ENCODE measurements at places on chromosomes 6 and 20.

DNA sequence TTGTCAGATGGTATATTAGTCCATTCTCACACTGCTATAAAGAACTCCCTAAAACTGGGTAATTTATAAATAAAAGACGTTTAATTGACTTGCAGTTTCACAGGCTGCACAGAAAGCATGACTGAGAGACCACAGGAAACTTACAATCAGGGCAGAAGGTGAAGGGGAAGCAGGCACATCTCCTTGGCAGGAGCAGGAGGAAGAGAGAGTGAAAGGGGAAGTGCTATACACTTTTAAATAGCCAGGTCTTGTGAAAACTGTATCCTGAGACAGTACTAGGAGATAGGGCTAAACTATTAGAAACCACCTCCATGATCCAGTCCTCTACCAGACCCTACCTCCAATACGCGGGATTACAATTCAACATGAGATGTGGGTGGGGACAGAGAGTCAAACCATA lies 193.9 kb upstream of the KCNG1 start:
- no peak for DNase-seq

- no peak for DNase-seq
Observed at GRCh38 chr6:13274707-13275434, 53.5 kb downstream of the TBC1D7 start.

DNA sequence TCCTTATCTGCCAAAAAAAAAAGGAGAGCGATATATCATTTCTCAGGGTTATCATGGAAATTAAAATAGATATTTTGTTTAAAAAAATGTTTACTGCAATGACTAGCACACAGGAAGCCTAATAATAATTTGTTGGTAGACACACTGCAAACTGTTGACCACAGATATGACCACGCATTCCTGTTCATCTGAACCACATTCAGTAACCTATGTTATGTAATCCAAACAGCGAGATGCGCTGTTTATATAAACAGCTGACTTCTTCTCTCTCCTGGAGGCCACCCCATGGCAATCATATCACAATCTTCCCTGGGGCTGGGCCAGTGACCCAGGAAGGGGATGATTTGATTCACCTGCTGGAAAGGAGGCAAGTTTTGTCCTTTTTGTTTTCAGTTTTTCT lies 129.3 kb upstream of the UST start:
- DNase-seq, result no peak

DNA sequence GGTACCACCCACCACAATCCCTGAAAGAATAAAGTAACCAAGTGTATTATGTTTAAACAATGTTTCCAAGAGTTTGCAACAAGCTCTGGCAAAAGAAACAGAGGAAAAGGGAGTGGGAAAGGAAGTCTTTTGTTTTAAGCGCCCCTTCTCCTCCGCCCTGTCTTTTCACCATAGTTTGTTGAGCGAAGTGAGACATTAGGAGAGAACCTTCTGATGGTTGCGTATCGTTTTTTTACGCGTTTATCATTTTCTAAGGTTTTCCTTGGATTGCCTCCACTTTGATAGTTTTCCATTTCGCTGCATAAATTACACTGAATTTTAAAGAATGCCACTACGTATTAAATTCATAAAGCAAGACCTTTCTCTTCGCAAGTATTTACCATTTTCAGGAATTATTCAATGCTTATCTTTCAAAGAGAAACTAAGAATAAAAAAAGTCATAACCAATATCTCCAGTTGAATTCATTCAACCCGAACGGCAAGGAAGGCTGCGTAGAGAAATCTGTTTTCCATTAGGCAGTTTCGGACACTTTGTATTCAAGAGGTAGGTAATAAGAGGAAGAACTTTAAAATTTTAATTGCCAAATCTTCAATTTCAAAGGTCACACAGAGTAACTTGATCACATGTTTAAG lies 920 bp upstream of the EPHA7 start:
- peak; percentile 40 for DNase-seq

DNA sequence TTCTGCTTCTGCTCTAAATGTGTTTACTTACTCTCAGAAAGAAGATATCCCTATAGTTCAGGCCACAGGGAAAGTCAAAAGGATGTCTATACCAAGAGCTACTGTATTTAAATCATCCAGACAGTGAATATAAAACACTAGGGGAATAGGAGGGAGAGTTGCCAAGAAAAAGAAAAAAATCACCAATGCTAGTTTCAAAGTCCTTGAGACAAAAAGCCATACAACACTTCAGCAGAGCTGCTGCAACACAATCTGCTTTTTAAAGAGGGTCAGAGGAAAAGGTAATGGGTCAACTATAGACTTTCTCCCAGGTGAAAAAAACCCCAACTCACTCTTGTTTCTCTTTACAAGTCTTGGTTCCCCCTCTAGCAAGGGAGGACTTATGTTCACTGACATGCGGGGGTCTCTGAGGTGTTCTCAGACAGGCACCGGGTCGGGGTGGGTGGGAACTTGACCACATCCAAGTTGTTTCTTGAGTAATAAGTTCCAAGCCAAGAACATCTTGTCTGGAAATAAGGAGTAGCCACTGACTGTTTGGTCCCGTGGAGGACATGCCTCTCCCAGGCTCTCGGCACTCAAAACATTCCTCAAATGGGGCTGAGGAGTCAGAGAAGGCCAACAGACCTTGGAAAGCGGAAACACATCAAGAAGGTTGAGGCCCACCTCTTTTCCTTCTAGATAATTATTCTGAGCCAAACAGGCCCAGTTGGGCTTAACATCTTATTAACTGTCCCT lies 47.7 kb downstream of the GJA10 start:
- no peak for DNase-seq

DNA sequence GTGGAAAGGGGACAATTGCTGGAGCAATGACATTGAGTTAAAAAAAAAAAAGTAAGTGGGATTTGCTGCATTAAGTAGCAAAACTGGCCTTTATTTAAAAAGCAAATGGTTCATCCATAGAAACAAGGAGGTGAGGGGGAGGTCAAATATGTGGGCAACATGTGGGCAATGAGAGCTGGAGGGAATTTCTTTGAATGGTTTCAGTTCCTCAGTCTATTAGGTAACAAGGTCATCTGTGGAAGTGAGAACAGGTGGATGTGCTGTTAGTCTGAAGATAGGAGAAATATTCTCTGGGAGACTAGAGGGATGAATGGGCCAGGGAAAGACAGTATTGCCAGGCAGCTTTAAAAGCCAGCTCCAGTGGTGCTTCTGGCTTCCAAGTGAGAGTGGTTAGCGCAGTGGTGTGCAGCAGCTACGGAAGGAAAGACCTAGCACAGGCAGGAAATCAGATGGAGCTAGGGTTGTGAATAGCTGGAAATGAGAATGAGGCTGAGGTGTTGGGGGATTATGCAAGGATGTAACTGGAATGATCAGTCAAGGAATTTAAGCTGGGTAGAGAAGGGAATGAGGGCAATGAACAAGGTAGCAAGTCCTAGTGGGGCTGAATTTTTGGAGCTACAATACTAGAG lies 727.6 kb downstream of the PTPRT start:
- DNase-seq, result no peak

GRCh38 chr6:80006541-80006940 lies 2.1 kb downstream of the TTK start:
- DNase-seq, result no peak

DNA sequence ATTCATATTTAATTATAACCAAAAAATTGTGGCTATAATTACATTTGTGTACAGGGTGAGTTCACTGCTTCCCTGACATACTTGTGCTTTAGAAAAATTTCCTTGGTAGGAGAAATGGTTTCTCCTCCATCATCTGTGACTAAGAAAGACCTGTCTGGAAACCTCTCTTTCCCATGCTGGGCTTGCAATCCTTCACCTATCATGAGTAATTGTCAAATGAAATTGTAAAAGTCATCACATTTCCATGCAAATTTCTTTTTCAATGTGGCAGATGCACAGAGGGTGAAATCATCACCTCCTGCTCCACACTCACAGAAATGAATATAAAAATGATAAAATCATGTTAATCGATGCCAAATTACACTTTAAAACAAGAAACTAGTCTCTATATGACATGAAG lies 1.5 kb upstream of the SIRPB1 start:
- no peak for DNase-seq

GRCh38 chr20:33362898-33363297 lies 38.4 kb downstream of the CDK5RAP1 start:
- no peak for DNase-seq

DNA sequence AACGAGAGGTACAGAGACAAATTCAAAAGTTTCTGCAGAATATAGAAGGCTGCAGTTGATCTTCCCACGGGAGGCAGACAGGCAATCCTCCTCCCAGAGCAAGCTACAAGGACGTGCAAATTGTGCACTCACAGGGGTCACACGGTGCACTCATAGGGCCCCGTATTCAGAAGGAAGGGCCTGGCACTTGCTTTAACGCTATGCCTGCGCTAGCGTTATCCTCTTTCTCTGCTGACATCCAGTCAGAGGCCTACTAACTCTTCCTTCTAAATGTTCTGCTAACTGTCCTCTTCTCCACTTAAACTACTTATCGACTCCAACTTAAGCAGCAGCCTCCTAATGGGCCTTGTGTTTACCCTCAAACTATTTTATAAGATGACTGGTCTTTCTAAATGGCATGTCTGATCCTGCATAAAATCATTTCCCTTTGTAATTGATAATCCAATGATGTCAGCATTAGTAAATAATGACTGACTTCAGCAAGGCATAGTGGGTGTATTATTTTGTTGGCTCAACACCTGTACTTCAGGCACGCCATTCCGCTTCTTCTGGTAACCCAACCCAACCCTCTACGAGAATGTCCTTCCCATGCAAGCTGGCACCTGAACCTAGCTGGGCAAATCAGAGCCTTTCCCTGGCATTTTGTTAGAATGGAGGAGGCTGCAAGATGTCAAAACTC lies 2.2 kb downstream of the IFNGR1 start:
- no peak for DNase-seq

- DNase-seq, result no peak
Observed at GRCh38 chr6:147936703-147937470, 405.8 kb upstream of the SASH1 start.

DNA sequence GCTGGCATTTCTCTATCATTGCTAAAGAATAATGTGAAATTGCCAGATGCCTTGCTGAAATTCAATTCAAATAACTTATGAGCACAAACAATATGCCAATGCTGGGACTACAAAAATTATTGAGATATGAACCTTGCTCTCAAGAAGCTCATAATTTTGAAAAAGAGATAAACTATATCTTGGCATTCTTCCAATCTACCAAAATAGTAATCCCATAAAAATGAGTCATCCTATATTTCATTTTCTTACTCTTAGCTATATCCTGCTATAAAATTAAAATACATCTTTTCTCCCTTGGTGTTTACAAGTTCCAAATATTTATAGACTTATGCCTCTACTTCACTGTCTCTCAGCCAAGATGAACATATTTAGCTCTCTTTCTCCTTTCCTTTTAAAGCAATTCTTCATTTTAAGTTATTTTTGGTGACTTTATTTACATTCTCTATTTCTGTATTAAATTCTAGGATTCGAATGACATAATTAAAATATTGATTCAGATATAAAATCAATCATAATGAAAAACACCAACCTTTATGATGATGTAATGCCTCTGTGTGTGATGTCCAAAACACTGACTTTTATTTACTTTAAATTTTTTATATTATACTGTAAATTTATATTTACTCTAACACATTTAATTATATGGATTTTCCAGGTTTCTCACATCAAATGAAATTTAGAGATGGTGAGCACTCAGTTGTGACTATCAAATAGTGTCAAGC lies 152.6 kb downstream of the CDK19 start:
- no peak for DNase-seq

Data from NCI-H524 (cell line).